Thymus (tissue), 14 donors: ENCODE measurements at places on chromosomes 6 and 20. TPM values are rescaled to one million over a fixed set of nuclear protein-coding genes. Genes with fewer than 3 reads are reported as not detected.

- no peak overlapping the region for H3K4me3 ChIP-seq
- no peaks in the 10 kb centered on the region for H3K36me3 ChIP-seq
- no peaks in the 10 kb centered on the region for H3K4me1 ChIP-seq
- H3K27ac ChIP-seq: no peak overlapping the region
Observed at GRCh38 chr6:17994019-17994418, 6.6 kb upstream of the KIF13A start.

- no peak for DNase-seq
- H3K4me1 ChIP-seq: no peaks in the 10 kb centered on the region
- no peak overlapping the region for H3K4me3 ChIP-seq
- H3K36me3 ChIP-seq: no peaks in the 10 kb centered on the region
Observed at GRCh38 chr6:34742094-34742493, 15.2 kb upstream of the SNRPC start.

GRCh38 chr6:15401769-15402250 lies 155.9 kb downstream of the JARID2 start:
- DNase-seq: no peak
- no peak overlapping the region for H3K27ac ChIP-seq
- no peaks in the 10 kb centered on the region for H3K36me3 ChIP-seq
- peaks cover 59% of the 10 kb centered on the region for H3K4me1 ChIP-seq

DNA sequence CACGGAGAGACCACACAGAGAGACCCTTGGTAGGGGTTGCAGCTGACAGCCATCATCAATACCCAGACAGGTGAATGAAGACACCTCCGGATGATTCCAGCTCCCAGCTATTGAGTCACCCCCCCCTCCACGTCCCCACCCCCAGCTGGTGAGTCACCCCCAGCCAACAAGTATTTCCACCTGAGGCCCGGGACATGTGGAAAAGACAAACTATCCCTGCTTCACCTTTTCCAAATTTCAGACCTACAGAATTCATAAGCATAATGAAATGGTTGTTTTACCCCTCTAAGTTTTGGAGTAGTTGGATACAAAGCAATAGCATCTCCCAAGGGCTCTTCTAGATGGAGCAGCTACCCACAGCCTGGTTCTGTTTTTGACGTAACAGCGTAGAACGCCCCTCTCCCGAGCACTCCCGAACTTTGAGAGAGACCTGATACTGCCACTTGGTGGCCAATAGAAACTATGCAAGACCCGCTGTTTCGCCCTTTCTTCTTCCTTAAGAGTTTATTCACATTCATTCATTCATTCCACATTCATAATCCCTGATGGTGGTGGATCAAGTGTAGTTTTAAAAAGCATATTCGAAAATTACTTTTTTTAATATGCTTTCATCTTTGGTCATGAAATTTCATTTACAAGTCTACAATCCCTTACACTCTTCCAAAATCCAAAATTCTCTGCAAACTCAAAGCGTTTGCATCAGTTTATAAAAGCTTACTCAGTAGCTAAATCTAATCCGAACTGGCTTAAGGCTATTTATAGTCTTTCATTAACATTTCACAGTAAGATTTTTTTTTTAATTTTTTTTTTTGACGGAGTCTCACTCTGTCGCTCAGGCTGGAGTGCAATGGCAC lies 15.1 kb upstream of the PPP1R16B start:
- no peak overlapping the region for H3K27ac ChIP-seq
- no peak for DNase-seq
- no peak overlapping the region for H3K4me3 ChIP-seq
- H3K4me1 ChIP-seq: no peaks in the 10 kb centered on the region
- H3K36me3 ChIP-seq: no peaks in the 10 kb centered on the region

DNA sequence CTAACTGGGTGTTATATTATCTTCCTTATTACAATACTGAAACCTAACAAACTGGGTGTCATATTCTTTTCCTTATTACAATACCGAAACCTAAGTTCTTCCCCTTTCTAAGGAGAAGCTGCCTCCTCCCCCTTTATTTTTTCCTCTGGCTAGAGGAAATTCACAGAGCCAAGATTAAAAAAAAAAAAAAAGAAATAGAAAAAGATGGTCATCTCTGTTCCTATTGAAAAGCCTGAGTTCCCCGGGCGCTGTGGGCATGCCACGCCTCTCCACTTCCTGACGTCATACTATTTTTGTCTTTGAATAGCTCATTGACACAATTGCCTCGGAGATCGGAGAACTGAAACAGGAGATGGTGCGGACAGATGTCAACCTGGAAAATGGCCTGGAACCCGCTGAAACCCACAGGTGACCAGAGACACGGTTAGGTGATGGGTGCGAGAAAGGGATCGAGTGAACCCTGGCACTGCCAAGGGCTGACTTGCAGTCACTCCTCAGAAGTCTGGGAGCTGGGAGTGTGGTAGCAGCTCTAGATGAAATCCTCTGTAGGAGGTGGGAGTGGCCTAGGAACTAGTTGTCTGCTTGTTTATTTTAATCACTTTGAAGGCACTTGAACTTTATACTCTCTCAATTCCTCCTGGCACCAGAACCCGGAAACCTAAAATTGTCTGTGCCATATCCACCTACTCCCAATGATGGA lies 82.2 kb upstream of the NAA20 start:
- H3K27ac ChIP-seq: no peak overlapping the region
- H3K27me3 ChIP-seq: peaks cover 8% of the 10 kb centered on the region
- no peak overlapping the region for H3K4me3 ChIP-seq
- no peak for DNase-seq
- no peaks in the 10 kb centered on the region for H3K36me3 ChIP-seq

DNA sequence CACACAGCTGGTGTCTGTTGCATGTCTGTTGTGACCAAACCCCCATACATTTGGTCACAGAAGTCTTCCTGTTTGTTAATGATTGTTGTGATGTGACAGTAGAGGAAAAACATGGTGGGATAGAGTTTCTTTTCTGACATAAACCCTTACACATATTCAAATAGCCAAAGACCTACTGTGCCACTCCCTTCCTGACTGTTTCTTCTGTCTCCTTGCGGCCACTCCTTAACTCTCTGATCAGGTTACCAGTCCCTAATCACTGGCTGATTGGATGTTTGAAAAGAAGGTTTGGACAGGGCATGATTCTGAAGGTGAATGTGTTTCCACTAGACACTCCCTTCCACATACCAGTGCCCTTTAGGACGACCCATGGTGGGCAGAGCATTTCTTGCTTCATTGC lies 101.2 kb downstream of the SCP2D1 start:
- H3K27me3 ChIP-seq: no peaks in the 10 kb centered on the region
- no peak overlapping the region for H3K27ac ChIP-seq
- no peak for DNase-seq
- H3K36me3 ChIP-seq: no peaks in the 10 kb centered on the region
- H3K4me1 ChIP-seq: no peaks in the 10 kb centered on the region

DNA sequence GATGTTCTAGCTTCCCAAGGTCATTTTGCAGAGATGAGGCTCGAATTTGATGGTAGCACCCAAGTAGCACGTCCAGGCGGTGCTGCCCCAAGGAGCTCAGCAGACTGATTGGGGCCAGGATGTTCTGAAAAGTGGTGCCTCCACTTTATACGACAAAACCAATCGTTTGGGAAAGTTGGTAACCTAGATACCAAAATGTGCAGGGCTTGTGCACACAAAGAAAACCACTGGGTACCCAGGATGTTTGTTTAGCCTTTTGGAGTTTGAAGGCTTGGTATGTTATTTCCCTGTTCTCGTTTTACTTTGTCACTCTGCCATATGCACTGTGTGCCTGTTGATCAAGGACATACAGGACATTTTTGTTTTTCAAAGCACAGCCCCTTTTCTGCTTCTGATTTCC lies 40.7 kb upstream of the PBOV1 start:
- DNase-seq: no peak
- no peaks in the 10 kb centered on the region for H3K27me3 ChIP-seq
- no peak overlapping the region for H3K27ac ChIP-seq
- H3K4me1 ChIP-seq: no peaks in the 10 kb centered on the region

GRCh38 chr6:7016226-7016625 lies 91.5 kb upstream of the RREB1 start:
- no peaks in the 10 kb centered on the region for H3K27me3 ChIP-seq
- H3K36me3 ChIP-seq: no peaks in the 10 kb centered on the region
- no peak overlapping the region for H3K4me3 ChIP-seq
- no peaks in the 10 kb centered on the region for H3K4me1 ChIP-seq
- DNase-seq: no peak
- H3K27ac ChIP-seq: no peak overlapping the region

GRCh38 chr6:9186148-9186547 lies 750.8 kb upstream of the SLC35B3 start:
- H3K27me3 ChIP-seq: no peaks in the 10 kb centered on the region
- DNase-seq: no peak
- H3K36me3 ChIP-seq: no peaks in the 10 kb centered on the region
- no peaks in the 10 kb centered on the region for H3K4me1 ChIP-seq
- H3K4me3 ChIP-seq: no peak overlapping the region

DNA sequence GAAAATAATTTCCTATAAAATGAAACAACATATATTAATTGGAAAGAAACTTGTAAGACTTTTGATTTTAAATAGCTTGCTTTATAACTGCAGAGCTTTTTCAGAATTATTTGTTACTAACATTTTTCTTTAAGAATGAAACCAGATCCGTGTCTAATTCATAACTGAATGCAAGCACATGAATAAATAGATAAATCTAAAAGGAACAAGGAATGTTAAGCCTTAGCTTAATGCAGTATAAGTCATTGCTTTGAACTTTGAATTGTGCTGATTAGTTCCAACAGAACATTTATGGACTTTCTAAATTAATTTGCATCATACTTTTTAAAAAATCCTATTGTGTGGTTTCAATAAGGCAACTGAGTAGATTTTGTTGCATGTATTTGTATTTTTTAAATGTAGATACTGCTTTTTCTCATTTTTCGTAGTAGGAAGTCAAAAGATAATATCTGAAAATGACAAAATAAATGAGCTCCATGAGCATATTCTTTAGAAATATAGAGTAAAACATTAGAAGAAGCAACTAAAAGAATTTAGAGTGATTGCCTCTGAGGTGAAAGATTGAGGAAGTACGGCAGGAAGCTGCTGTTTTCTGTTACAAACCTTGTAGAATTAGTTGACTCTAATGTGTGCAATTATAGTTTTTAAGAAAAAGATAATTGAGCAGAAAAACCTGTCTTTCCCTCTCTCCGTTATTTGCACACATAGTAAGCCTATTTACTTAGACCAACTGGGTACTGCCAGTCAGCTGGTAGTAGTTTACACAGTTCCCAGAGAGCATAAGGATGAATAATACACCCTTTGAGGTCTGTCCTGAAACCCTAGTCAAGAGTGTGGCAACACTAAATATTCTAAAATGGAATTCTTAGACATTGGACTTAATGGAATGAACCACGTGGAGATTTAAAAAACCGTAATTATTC lies 32.6 kb upstream of the SLC35D3 start:
- DNase-seq: no peak
- H3K4me3 ChIP-seq: no peak overlapping the region
- H3K36me3 ChIP-seq: peaks cover 4% of the 10 kb centered on the region
- H3K4me1 ChIP-seq: no peaks in the 10 kb centered on the region

GRCh38 chr6:71198908-71199307 lies 89.7 kb upstream of the OGFRL1 start:
- no peaks in the 10 kb centered on the region for H3K36me3 ChIP-seq
- H3K27me3 ChIP-seq: no peaks in the 10 kb centered on the region
- no peak overlapping the region for H3K27ac ChIP-seq
- H3K4me1 ChIP-seq: no peaks in the 10 kb centered on the region

DNA sequence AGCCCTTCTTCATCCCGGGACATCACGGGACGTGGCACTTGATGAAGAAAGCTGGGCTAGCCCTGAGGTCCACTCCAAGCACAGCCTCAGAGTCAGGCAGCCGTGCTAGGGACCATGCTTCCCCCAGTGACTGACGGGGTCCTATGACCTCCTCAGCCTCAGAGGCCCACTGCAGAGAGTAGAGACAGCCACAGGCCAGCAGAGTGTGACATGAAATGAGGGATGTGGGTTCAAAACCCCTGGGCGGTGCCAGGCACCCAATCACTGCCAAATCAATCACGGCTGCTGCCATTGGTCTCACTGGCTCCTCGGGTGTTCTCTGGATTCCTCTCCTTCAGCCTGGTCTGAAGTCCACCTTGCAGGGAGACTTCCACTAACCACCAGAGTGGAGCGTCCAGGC lies 197.7 kb upstream of the CDH4 start:
- H3K4me3 ChIP-seq: no peak overlapping the region
- no peak overlapping the region for H3K27ac ChIP-seq
- no peaks in the 10 kb centered on the region for H3K27me3 ChIP-seq
- DNase-seq: no peak

GRCh38 chr6:120869397-120869796 lies 464.9 kb downstream of the TBC1D32 start:
- H3K27ac ChIP-seq: no peak overlapping the region
- H3K27me3 ChIP-seq: no peaks in the 10 kb centered on the region
- no peak for DNase-seq

- no peak overlapping the region for H3K4me3 ChIP-seq
- H3K36me3 ChIP-seq: no peaks in the 10 kb centered on the region
- H3K4me1 ChIP-seq: no peaks in the 10 kb centered on the region
Observed at GRCh38 chr6:142155895-142156757, 9.1 kb downstream of the VTA1 start.

GRCh38 chr6:7580537-7580926 lies 9.5 kb upstream of the SNRNP48 start:
- no peak overlapping the region for H3K27ac ChIP-seq
- H3K4me1 ChIP-seq: no peaks in the 10 kb centered on the region
- no peaks in the 10 kb centered on the region for H3K36me3 ChIP-seq
- peaks cover 13% of the 10 kb centered on the region for H3K27me3 ChIP-seq

GRCh38 chr6:75418233-75418632 lies 75.4 kb downstream of the FILIP1 start:
- H3K4me3 ChIP-seq: no peak overlapping the region
- H3K27ac ChIP-seq: no peak overlapping the region
- H3K27me3 ChIP-seq: no peaks in the 10 kb centered on the region

CAGE1 gene
- 0.02 TPM for polyA plus RNA-seq

SIRPA gene
- polyA plus RNA-seq: 11.9 TPM

TBX18 gene
- polyA plus RNA-seq: 1.3 TPM

SMLR1 gene
- 0.02 TPM for polyA plus RNA-seq

TAGAP gene
- polyA plus RNA-seq: 13.9 TPM

MYLK2 gene
- polyA plus RNA-seq: 1.4 TPM

MEI4 gene
- polyA plus RNA-seq: 0.05 TPM

FILIP1 gene
- 1.8 TPM for polyA plus RNA-seq
